Activated T-cell treated with anti-CD3 and anti-CD28 coated beads for 1 hour (primary cell): ENCODE measurements at places on chromosomes 2 and 18.

GRCh38 chr2:112047537-112048235 is 7.4 kb upstream of the TMEM87B start:
- DNase-seq: no peak

- DNase-seq: no peak
Measured at GRCh38 chr2:72973137-72973535, 55.8 kb downstream of the EMX1 start.

- no peak for DNase-seq
Measured at GRCh38 chr2:133495226-133495625, 73.0 kb downstream of the NCKAP5 start.

DNA sequence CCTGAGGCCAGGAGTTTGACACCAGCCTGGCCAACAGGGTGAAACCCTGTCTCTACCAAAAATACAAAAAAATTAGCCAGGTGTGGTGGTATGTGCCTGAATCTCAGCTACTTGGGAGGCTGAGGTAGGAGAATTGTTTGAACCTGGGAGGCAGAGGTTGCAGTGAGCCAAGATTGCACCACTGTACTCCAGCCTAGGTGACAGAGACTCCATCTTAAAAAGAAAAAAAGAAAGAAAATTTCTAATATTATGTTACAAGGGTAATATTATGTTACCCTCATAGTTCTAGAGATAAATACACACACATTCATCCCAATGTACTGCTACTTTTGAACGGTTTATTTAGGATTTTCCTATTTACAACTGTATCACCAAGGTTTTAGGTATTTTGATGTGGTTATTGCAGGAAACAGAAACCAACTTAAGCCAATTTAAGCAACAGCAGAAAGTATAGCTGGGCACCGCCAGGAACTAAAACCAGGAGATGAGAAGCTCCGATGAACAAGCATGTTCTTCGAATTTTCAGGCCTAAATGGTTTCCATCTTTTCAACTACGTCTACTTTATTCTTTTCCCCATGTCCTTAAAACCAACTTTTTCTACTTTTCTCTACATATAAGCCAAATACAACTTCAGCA is 11.8 kb upstream of the ROCK1 start:
- no peak for DNase-seq

DNA sequence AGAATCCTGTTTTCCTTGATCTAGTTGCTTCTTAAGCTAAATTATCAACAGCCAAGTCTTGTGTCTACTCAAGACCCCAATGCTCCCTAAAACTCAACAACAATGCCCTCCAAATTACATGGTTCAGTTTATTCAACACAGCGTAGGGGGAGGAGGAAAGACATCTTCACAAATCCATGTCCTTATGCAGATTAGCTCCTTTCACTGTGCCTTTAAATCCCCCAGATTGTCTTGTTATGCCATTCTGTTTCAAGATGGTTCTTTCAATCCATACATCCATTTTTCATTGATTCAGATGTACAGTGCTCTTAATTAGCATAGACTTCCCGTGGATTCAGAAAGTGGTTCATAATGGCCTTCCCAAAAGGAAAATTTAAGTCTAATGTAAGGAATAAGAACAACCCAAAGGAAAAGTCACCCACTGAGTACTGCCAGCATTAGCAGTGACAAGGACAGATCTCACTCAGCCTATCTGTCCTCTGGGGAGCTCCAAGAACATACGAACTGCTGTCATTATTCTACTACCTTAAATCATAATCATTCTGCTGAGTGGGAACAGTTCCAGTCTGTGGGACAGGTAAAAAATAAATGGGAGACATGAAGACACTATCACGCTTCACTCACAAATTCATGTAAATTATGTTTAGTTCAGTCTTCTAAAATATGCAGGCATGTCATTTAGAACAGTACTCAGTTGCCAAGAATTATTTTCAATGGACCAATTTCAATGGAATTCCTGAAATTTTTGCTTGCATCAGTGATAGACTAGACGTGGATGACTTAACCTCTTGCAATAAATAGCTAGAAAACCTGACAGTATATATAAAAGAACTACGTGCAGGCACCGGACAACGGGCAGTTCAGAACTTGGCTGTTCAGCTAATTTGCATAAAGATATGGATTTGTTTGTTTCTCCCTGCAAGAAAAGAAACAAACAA is 58.9 kb upstream of the RNU4ATAC start:
- DNase-seq: no peak

DNA sequence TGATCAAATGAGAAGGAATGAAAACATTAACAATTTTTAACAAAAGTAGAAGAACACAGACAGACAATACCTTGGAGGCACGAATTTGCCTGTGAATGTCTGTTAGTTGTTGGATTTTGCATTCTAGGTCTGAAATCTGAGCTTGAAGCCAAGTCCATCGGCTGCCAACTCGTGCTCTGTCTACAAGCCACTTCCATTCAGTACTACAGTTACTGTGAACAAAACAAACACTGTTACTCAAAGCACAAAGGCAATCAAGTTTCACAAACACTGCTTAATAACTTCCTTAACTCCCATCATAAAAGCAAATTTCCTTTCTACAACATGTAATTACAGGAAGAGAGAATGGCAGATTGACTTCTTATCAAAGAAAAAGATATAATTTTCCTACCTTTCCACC is 42.2 kb downstream of the KANSL1L start:
- DNase-seq: no peak

DNA sequence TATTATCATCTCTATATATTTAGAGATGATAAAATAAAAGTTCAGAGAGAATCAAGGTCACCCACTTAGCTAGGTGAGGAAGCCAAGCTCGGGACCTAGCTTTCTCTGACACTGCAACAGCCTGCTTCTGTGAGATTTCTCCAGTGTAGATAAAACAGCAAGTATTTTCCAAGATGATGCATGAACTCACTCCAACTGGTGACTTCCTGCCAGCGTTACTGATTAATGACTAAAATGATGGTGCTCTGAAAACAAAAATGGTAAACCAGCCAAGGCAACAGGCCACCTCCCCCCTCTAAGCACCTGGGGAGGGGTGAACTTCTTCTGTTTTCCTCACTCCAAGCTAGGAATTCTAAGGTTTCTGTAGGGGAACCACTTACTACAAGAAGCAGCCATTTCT is 510.2 kb upstream of the ID2 start:
- DNase-seq: no peak

DNA sequence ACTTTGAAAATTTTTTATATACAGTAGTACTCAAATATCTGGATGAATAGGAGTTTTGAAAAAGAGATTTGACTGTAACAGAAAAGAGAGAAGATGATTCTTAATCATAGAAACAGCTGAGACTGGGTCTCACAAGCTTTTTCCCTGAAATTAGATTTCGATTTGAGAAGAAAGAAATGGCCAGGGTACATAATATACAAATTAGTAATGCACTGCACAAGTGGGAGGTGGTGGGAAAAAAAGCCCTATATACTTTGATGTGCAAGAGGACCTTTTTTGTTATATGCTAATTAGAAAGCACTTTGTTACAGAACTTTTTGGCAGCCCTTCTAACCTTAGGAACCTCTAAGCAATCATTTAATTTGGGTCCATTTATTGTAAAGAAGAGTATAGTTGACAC is 62.9 kb downstream of the EML4 start:
- no peak for DNase-seq

- DNase-seq: no peak
Measured at GRCh38 chr2:38035968-38036367, 40.0 kb downstream of the CYP1B1 start.

DNA sequence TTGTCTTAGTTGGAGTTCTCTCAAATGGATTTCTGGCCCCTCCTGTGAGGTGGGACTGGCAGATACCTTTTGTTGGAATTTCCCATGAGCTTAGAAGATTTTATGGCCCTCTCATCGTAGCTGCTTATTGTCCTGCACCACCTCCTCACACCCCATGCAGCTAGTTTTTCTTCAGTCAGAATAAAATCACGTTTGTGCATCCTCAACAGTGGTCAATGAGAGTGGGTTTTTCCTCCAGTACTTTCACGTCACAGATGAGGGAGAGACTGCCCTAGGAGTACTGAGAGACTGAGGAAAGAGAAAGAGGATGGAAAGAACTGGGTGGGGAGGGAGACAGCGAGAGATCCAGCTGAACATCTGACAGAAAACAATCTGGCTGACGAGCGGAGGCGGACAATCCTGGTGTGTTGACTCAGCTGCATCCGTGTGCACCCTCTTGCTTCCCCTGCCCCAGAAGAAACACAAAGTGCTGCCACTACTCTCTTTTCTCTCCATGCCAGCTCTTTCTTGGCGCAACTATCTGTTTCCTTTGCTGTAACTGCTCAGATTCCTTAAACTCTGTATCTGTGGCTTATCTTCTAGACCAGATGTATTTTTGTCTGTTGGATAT is 7.4 kb downstream of the RAPGEF4 start:
- DNase-seq: no peak

DNA sequence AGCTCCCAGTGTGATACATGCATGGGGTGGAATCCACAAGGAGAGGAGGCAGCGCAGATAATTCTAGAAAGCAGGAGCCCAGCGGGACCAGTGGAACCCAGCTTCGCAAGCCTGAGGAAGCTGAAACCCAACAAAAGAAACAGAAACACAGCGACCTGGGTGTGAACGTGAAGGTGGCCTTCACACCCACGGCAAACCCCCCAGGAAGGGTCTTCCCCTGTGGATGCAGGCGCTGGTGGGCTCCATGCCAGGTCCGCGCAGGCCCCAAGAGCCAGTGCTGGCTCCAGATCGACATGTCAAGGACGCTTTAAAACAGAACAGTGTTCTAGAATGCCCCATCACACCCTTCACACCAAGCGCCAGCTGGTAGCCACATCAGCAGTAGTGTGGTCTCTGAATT is 22.1 kb downstream of the KIF1A start:
- DNase-seq: no peak

DNA sequence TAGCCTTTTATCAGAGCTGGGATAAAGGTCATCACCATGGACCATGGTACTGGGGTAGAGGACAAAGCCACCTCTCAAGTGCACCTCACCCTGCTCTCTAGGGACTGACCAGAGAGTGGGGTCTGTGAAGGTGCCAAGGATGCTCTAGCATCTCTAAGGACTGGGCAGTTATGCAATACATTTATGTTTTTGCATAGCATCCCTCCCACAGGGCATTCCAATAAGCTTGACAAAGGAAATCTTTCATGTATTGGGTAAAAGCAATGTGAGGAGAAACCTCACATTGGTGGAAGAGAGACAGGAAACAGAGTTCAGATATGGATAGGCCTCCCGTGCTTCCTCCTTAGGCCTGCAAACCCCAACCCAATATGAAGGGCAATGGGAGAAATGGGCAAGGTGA is 31.6 kb downstream of the STK39 start:
- DNase-seq: no peak

DNA sequence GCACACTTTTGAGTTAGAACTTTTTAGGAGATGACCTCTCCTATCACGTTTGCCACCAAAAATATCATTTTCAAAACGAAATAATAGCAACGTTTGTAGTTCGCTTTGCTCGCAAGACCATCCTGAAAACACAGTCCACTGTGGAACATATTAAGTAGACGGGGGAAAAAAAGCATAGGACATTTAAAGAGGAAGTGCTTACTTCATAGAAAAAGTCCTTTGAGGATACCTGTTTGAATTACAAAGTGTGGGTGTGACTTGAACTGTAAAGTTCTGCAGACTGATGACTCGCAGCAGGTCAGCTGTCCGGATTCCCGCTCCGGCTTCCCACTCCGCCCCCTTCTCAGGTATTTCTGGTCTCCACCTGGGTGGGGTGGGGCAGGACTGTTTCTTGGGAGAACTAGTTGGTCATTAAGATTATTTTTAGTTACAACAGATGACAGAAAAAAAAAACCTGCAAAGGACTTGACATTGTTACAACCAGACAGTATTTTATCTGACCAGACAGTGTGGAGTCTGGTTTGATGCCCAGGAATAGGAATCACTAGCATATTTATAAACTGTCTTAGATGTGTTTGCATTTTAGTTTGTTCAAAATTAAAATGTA is 13.3 kb downstream of the CNOT11 start:
- no peak for DNase-seq

DNA sequence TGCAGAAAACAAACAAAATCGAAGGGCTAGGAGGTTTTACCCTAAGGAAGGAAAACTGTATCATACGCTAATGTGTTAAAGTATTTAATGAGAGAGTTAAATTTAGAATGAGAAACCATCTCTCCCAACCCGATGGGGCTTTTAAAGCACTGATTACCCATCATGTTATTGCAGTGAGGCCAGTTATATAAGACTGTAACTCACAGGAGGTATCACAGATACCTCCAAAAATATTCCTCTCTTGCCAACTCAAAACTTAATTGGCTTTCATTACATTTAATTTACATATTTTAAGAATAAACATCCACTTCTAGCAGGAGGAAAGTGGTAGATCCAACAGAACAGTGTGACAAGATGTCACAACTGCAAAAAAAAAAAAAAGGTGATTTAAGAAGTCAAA is 56.3 kb downstream of the RPL31 start:
- no peak for DNase-seq

- DNase-seq: no peak
Measured at GRCh38 chr2:121130301-121130850, 154.6 kb downstream of the TFCP2L1 start.

GRCh38 chr2:226691255-226691654 is 108.4 kb downstream of the IRS1 start:
- DNase-seq: no peak

DNA sequence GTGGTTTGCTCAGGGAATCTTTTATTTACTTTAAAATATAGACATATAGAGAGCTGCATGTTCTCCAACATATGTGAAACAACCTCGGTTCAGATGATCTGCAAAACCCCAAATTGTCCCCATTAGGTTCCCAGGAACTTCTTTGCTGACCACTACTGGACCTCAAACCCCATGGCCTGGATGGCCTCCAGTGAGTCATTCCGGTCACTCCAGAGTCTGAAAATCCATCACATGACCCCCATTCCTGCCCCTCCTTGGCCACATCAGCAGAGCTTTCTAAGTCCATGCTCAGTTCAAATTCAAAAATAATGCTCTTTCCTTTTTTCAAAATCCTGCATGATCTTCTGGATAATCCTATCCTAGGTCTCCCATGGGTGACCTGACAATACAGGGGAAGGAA is 271.0 kb downstream of the TNS1 start:
- DNase-seq: no peak
